ENCODE measurements at places on chromosomes 4 and X.

GRCh38 chrX:1582686-1583437, 8.5 kb upstream of the AKAP17A start:
- DNase-seq = no peak

DNA sequence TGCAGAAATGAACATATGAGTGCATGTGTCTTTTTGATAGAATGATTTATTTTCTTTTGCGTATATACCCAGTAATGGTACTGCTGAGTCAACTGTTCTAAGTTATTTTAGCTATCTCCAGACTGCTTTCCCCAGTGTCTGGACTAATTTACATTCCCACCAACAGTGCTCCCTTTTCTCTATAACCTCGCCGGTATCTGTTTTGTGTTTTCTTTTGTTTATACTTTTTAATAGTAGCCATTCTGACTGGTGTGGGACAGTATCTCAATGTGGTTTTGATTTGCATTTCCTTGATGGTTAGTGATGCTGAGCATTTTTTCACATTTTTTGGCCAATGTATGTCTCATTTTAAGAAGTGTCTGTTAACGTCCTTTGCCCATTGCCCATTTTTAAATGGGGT, 218.6 kb upstream of the KCNIP4 start:
- DNase-seq = no peak

- no peak for DNase-seq
These were observed 6.1 kb downstream of the ARSJ start for GRCh38 chr4:113973345-113973744.

DNA sequence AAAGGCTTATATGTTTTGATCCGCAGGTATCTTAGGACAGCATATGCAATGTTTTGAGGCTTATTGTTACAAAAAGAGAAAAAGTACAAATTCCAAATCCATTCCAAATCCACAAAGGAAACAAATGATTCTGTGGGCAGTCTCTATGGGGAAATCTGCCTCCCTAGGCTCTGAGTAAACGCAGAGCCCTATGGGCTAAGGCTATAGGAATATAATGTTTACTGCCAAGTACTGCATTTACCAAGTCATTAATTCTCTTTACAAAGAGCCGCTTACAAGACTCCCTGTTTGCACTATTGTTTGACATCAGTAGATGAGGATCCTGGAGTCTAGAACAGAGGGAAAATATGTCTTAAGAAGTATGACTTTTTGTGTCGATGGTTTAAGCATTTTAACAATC, 212.4 kb upstream of the GPC4 start:
- no peak for DNase-seq

- no peak for DNase-seq
These were observed 980.8 kb upstream of the GRID2 start for GRCh38 chr4:91322961-91323360.

DNA sequence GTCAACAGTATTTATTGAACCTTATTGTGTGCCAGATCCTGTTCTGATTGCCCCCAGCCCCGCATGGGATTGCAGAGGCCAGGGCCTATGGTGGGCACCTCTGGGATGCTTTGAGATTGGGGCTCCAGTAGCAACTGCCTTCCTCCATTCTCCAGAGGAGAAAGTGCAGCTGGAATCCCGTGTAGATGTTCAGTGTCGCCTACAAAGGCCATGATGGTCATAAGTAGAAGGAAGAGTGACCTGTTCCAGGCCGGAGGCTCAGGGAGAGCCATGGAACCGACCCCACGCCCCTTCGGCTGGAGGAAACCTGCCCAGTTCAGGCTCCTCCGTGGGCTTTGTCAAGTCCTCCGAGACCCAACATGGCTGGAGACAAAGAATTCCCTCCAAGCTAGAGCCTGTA, 287.5 kb downstream of the FBXW7 start:
- DNase-seq = no peak

- DNase-seq = no peak
These were observed 21.7 kb upstream of the TMEM33 start for GRCh38 chr4:41913509-41913908.

DNA sequence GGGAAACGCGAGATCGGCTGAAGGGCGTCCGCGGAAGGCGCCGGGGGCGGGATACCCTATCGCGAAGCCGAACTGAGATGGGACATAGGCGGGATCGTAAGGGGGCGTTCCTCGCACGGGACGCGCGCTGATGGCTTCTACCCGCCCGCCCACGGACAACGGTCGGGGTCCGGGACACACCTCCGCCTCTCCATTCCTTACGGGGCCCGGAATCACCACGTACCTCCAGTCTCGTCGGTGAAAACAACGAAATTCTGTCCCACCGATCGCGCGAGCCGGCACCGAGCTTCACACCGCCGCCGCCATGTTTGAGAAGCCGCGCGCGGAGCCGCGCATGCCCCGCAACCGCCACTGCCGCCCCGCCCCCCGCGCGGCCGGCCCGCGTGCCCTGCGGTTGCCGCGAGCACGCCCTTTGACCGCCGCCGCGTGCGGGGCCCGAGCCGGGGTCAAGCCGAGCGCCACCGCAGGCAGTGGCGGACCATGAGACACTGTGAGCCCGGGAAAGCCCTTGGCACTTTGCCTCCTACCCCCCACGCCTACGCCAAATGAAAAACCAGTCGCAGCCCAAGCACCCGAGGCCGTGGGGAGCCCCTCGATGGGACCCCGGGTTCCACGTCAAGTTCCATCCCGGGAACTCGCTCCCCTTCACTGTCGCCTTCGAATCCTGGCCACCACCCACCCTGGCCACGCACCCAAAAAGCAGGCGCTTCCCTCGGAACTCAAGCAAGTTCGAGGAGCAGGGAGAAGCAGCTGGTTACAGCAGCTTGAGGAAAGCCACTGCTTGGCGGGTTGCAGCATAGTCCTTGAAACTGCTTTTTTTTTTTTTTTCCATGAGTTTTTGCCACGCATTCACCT, at the start of gene SCML2:
Gene SCML2 (minus strand): TSS at position 320 of the 855 bp plus-strand sequence. CDS start 20,617 bp downstream, outside the sequence.
- no peak for DNase-seq

- DNase-seq = no peak
These were observed 22.8 kb upstream of the CYBB start for GRCh38 chrX:37757082-37757481.

- no peak for DNase-seq
These were observed 56.4 kb downstream of the CXorf58 start for GRCh38 chrX:23964191-23964590.

DNA sequence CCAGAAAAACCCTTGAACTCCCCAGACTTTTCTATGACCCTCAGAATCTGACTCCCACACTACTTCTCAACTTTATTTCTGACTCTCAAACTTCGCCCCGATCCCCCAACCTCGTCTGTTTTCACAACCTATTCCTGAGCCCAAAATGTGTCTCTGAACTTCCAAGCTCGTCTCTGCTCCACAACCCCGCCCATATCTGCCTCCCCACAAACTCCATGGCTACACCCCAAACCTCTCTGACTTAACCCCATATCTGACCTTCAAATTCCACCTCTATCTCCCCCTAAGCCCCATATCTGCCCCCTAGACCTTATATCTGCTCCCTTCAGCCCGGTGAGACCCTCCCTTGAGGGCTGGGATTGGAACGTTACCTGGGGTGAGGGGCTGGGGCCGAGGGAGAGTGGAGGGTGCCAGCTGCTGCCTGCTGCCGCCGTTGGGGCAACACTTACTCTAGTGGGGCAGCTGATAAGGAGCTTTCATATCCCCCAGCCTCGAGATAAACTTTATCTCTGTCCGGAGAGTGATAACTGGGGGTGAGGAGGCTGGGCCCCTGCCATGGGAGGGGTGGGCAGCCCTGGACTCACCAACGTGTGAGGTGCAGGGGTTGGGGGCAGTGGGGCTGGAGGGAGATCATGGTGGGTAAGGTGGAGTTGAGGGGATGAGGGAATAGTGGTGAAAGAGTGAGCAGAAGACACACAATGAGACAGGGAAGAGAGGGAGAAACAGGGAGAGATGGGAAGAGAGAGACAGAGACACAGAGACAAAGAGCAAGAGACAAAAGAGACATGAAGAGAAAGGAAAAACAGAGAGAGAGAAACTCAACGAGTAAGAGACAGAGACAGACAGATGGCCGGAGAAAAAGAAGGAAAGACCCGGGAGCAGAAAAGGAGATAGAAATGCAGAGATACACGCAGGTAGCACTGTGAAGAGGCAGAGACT, 1.4 kb downstream of the GATA1 start:
- no peak for DNase-seq

GRCh38 chr4:142815834-142816233, 30.3 kb downstream of the INPP4B start:
- DNase-seq = no peak

- DNase-seq = no peak
These were observed 2.1 kb downstream of the TIGD2 start for GRCh38 chr4:89113415-89113814.

GRCh38 chrX:97984641-97985040, 1100.9 kb downstream of the RPA4 start:
- DNase-seq = no peak

DNA sequence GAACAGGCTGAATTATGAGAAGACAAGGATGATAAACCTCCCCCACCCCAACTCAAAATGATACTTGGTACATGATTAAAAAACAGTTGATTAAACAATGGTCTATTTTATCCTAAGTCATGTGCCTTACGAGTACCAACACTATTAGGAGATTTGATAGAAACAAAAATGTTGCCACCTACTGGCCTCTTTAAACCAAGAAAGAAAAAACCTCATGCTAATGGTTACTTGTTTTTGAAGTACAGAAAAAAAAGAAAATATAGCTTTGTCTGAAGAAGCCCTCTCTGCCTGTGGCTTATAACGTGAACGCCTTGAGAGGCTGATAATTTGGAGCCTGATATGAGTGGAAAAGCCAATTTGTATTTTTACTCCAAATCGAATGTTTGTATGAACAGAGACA, 538.2 kb downstream of the DMD start:
- no peak for DNase-seq

GRCh38 chr4:6059375-6059805, 41.2 kb upstream of the C4orf50 start:
- no peak for DNase-seq

GRCh38 chrX:16870862-16871815, 977 bp upstream of the RBBP7 start:
- no peak for DNase-seq

GRCh38 chr4:42671431-42672194, 14.7 kb upstream of the ATP8A1 start:
- no peak for DNase-seq

- no peak for DNase-seq
These were observed 434.7 kb downstream of the PACRGL start for GRCh38 chr4:21134994-21135393.

- DNase-seq = no peak
These were observed 225.1 kb downstream of the CBR4 start for GRCh38 chr4:168784786-168785461.

- no peak for DNase-seq
These were observed 58.5 kb downstream of the ARHGAP10 start for GRCh38 chr4:147790412-147790811.

Measured in stimulated activated CD4-positive, alpha-beta T cell treated with anti-CD3 and anti-CD28 coated beads, Interleukin-1b, Interleukin-23, amount 100 ng/mL, for 24 hours (primary cell).